ENCODE measurements at places on chromosomes 4 and X. TPM values are rescaled to one million over a fixed set of nuclear protein-coding genes. Genes with fewer than 3 reads are reported as not detected.
A peak's percentile ranks its signal among the peaks of the same experiment; 100 is the strongest.

DNA sequence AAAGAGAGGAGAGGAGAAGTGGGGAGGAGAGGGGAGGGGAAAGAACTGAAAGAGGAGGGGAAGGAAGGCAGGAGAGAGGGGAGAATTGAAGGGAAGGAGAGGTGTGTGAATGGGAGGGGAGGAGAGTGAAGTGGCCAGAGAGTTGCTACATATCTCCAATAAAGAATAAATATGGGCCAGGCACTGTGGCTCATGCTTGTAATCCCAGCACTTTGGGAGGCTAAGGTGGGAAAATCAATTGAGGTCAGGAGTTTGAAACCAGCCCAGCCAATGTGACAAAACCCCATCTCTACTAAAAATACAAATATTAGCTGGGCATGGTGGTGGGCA lies 482.4 kb downstream of the NAF1 start:
- H3K4me1 ChIP-seq: no peaks in the 10 kb centered on the region
- no peak overlapping the region for H3K27ac ChIP-seq
- no peaks in the 10 kb centered on the region for H3K27me3 ChIP-seq
- no peak overlapping the region for H3K4me3 ChIP-seq
- H3K36me3 ChIP-seq: no peaks in the 10 kb centered on the region
- DNase-seq: no peak

DNA sequence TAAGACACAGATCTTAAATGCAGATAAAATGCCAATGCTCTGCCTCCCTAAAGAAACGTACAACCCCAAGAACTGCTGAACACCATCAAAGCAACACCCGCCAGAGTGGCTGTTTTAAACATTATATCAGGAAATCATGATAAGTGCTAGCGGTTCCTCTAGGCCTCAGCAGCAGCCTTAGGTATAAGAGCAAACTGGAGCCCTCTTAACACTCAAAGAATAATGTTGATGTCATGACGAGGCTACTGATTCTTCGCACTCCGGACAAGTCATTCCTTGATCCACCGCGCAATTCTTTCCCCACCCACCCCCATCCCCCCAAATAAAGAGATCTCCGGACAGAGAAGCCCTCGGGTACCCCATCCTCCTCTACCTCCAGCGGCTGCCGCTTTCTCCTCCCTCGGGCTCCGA lies 507 bp downstream of the LIN54 start:
- peaks cover 44% of the 10 kb centered on the region for H3K4me1 ChIP-seq
- H3K27me3 ChIP-seq: no peaks in the 10 kb centered on the region
- H3K4me3 ChIP-seq: peak overlapping the region; percentile 97
- no peaks in the 10 kb centered on the region for H3K36me3 ChIP-seq
- H3K27ac ChIP-seq: peak overlapping the region; percentile 87

- DNase-seq: no peak
- H3K27me3 ChIP-seq: no peaks in the 10 kb centered on the region
- H3K27ac ChIP-seq: no peak overlapping the region
- no peak overlapping the region for H3K4me3 ChIP-seq
Observed at GRCh38 chr4:181685461-181685860, 557.7 kb upstream of the TENM3 start.

DNA sequence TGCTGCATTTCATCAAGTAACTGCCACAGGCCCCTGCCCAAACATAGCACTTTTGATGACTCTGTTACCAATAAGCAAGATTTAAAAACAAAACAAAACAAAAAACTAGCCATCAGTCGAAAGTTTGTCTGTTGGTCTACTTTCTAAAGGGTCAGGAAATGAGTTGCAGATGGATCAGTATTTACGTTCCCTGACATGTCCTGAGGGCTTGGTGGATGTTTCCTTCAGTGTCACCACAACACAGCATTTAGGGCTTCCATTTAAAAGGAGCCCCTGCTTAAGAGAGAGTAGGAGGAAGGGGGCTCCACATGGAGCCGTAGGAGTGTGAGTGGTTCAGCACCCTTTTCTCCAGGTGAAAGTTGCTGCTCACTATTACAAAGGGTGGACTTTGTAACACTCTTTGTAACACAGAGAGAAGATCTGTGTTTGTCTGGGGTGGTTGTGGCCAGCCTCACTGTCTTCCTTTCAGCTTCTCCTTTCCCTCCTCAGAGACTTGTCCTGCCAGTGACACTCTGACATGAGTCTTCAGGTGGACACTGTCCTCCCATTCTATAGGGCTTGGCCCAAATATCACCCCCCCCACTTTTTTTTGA lies 167.5 kb upstream of the PDE5A start:
- H3K4me3 ChIP-seq: no peak overlapping the region
- no peak overlapping the region for H3K27ac ChIP-seq
- no peak for DNase-seq
- H3K27me3 ChIP-seq: no peaks in the 10 kb centered on the region

DNA sequence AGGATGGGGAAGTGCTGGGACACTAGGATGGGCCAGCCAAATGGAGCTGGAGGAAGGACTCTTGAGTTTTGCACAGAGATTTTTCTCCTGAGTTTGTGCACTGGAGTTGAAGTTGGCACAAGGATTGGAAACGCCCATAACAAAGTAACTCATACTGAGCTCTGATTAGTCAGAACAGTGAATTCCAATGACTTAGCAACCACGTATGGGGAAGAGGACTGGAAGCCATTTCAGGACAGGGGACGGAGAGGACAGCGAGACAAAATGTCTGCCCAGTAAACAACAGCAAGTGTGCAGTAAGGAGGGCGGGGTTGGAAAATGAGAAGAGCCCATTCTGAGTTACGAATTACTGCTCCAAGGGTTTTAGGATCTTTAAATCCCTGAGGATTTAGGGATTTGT lies 5.9 kb downstream of the RIPPLY1 start:
- no peaks in the 10 kb centered on the region for H3K36me3 ChIP-seq
- no peak overlapping the region for H3K4me3 ChIP-seq
- H3K4me1 ChIP-seq: no peaks in the 10 kb centered on the region
- no peaks in the 10 kb centered on the region for H3K27me3 ChIP-seq

GRCh38 chr4:185016101-185016940 lies 2.0 kb upstream of the HELT start:
- DNase-seq: no peak
- no peaks in the 10 kb centered on the region for H3K36me3 ChIP-seq
- no peak overlapping the region for H3K27ac ChIP-seq

DNA sequence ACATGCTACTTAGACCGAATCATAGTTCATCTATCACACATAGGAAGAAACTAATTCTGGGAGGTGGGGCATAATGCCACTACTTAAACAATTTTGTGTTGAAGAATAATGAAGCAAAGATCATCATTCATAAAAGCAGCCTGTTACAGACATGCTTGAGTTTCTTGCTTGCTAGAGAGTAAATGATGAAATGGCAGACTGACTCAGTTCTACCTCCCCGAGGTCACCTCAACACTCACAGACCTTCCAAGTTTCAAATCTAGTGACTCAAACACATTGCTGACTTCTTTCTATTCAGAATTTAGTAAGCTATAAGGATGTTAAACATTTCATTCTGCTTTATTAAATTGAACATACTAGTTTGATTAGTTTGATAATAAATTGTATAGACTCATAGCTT lies 636.5 kb upstream of the FRG1 start:
- H3K4me1 ChIP-seq: no peaks in the 10 kb centered on the region
- H3K36me3 ChIP-seq: no peaks in the 10 kb centered on the region
- H3K27ac ChIP-seq: no peak overlapping the region
- H3K27me3 ChIP-seq: no peaks in the 10 kb centered on the region
- H3K4me3 ChIP-seq: no peak overlapping the region

DNA sequence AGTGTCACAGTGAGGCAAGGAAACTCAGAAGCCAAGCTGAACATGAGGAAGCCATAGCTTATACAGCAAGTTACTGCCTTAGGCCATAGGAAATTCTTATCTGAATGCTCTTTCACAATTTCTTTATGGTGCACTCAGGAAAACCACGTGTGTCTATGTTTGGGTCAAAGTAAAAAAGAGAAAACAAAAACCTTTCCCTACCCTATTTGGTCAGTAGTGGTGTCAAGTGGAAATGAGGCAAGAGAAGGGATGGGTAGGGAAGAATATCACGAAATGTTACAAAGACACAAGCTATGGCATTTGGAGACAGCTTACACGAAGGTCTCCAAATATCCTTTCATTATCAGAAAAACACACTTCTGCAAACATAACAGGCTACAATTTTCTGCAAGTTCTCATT lies 83.4 kb upstream of the INPP4B start:
- H3K4me3 ChIP-seq: no peak overlapping the region
- no peak for DNase-seq
- H3K27ac ChIP-seq: no peak overlapping the region
- no peaks in the 10 kb centered on the region for H3K27me3 ChIP-seq

DNA sequence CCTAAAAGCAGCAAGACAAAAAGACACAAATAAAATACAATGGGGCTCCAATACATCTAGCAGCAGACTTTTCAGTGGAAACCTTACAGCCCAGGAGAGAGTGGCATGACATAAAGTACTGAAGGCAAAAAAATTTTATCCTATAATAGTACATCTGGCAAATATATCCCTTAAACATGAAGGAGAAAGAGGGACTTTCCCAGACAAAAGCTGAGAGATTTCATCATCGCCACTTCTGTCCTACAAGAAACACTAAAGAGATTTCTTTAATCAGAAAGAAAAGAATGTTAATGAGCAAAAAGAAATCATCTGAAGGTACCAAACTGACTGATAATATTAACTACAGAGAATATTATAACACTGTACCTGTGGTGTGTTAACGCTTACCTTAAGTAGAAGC lies 86.4 kb downstream of the ANKRD17 start:
- no peak for DNase-seq
- H3K4me3 ChIP-seq: no peak overlapping the region
- H3K4me1 ChIP-seq: peaks cover 18% of the 10 kb centered on the region
- H3K36me3 ChIP-seq: peaks cover 83% of the 10 kb centered on the region

DNA sequence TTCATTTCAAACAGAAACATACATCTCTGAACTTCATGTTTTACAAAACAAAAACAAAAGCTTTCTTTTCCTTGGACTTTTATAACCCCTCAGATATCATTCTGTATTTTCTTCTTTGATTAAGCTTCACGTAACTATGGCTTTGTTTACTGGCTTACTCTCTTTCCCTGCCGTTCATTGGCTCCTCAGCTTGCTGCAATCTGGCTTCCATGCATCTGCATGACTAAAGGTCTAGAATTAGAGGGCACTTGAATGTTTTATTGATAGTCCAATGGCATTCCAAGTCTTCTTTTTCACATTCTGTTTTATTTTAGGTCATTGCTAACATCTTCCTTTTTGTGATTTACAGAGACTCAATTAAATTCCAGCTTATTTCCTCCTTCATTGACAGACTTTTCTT lies 487.6 kb downstream of the GRXCR1 start:
- H3K4me1 ChIP-seq: no peaks in the 10 kb centered on the region
- no peaks in the 10 kb centered on the region for H3K36me3 ChIP-seq
- H3K27ac ChIP-seq: no peak overlapping the region
- no peak for DNase-seq

DNA sequence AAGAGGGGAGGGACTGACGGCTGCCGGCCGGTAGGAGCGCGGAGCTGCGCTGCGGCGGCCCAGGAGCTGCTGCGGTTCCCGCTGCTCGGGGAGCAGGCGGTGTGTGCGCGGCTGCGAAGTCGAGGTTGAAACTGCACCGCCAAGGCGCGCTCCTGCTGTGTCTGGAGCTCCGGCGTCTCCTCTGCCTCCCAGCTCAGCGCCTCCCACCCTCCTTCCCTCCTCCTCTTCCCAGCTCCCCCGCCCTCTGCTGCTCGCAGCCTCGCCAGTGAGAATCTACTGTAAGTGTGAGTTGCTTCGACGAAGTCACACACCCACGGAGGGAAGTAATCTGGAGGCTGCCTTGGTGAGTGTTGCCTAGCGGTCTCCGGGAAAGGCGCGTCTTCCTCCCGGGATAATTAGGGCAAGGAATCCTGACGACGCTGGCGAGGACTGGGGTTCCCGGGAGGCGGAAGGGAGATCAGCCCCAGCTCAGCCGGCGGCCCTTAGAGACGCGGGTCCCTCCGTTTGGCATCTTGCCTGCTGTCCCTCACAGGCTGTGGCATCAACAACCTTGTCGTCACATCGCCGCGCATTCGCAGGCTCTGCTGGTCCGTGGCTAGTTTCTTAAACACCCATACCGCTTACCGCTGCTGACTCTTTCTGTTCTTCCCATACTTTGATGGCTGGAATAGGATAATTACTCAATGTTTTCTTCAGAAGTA lies at the start of gene EPHA5:
TSS of gene EPHA5 (minus strand) at position 159 of the 701 bp plus-strand sequence. CDS start 747 bp downstream, outside the sequence.
- H3K27ac ChIP-seq: peak within 1 kb of the TSS; percentile 32
- DNase-seq: peak; percentile 47
- peak within 1 kb of the TSS; percentile 61 for H3K4me3 ChIP-seq
- peaks cover 31% of the 10 kb centered on the region for H3K4me1 ChIP-seq
- no peaks in the 10 kb centered on the region for H3K36me3 ChIP-seq

DNA sequence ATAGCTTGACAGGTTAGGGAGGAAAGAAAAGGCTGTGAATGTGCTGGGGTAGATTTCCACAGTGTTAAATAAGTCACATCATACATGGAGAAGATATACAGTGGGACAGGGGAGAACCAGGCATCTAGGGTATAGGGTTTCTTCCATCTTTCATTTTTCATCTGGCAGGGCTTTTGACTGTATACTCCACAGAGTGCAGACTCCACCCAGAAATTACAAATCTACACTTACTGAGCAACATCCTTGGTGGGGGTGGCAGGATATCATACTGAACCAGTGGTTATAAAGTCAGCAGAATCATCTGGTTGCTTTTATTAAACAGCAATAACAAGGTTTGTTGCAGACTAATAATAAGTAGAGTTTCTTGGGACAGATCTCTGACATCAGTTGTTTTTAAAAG lies 154.2 kb downstream of the NPNT start:
- H3K4me3 ChIP-seq: no peak overlapping the region
- H3K4me1 ChIP-seq: no peaks in the 10 kb centered on the region
- no peak for DNase-seq
- H3K27ac ChIP-seq: no peak overlapping the region
- H3K36me3 ChIP-seq: peaks cover 11% of the 10 kb centered on the region
- H3K27me3 ChIP-seq: no peaks in the 10 kb centered on the region

DNA sequence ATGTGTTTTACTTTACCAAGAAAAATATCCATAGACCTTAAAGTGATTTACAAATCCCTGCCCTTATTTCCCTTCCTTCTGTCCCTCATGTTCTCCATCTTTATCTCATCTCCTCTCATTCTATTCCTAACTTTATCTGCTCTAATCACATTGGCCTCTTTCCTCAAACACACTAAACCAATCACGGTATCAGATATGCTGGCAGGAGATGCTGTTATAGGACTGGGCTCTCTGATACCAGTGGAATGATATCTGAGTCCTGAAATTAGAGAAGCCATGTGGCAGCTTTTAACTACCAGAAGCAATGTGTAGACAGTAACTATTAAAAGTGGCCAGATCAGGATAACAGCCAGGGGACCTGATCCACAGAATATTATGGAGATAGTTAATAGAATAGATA lies 49.9 kb upstream of the GIMD1 start:
- H3K4me3 ChIP-seq: no peak overlapping the region
- H3K36me3 ChIP-seq: no peaks in the 10 kb centered on the region
- no peaks in the 10 kb centered on the region for H3K27me3 ChIP-seq
- H3K4me1 ChIP-seq: no peaks in the 10 kb centered on the region
- DNase-seq: no peak

- no peaks in the 10 kb centered on the region for H3K4me1 ChIP-seq
- H3K4me3 ChIP-seq: no peak overlapping the region
- no peak overlapping the region for H3K27ac ChIP-seq
- DNase-seq: no peak
- H3K27me3 ChIP-seq: peaks cover 9% of the 10 kb centered on the region
Observed at GRCh38 chr4:37465296-37465695, 220.8 kb downstream of the NWD2 start.

- H3K4me3 ChIP-seq: no peak overlapping the region
- H3K27me3 ChIP-seq: no peaks in the 10 kb centered on the region
- no peak for DNase-seq
- no peak overlapping the region for H3K27ac ChIP-seq
- peaks cover 22% of the 10 kb centered on the region for H3K4me1 ChIP-seq
Observed at GRCh38 chr4:74543231-74543781, 98.4 kb downstream of the AREG start.

EDA gene
- total RNA-seq: 7.3 TPM

ARHGEF38 gene
- total RNA-seq: not detected

MAGEE2 gene
- total RNA-seq: 0.08 TPM

FGB gene
- not detected for total RNA-seq

SLITRK2 gene
- total RNA-seq: 0.30 TPM

GYPA gene
- total RNA-seq: not detected

All from left ventricle myocardium inferior (tissue), 1 donor.